Endothelial cell of coronary artery (primary cell): ENCODE measurements at places on chromosomes 4 and X. TPM values are rescaled to one million over a fixed set of nuclear protein-coding genes. Genes with fewer than 3 reads are reported as not detected.

Gene MAGEB1
- not detected in 2 replicates for total RNA-seq

Gene OSTC
- 240 and 263 TPM in 2 replicates for total RNA-seq

Gene ERCC6L
- 1.6 and 4.2 TPM in 2 replicates for total RNA-seq

Gene CYP4V2
- total RNA-seq: 1.3 and 5.2 TPM in 2 replicates

Gene TEX13B
- not detected in 2 replicates for total RNA-seq

Gene DACH2
- not detected in 2 replicates for total RNA-seq

Gene NIPAL1
- 1.0 and 1.4 TPM in 2 replicates for total RNA-seq

Gene FGF2
- 8.1 and 36.0 TPM in 2 replicates for total RNA-seq

Gene OTUD4
- 21.7 and 26.1 TPM in 2 replicates for total RNA-seq

Gene YY2
- total RNA-seq: 1.1 and 2.4 TPM in 2 replicates

Gene UGT2B17
- not detected in 2 replicates for total RNA-seq

Gene PABPC1L2B
- total RNA-seq: not detected in 2 replicates

Gene REPS2
- 1.7 and 1.8 TPM in 2 replicates for total RNA-seq

Gene PPARGC1A
- not detected in 2 replicates for total RNA-seq

Gene NAP1L2
- total RNA-seq: 0.63 and 0.85 TPM in 2 replicates

Gene FAM47E
- total RNA-seq: 0.18 and 0.28 TPM in 2 replicates

Gene ASMT
- not detected in 2 replicates for total RNA-seq

Gene CXCL5
- 0.09 and 0.19 TPM in 2 replicates for total RNA-seq

Gene CYSLTR1
- not detected in 2 replicates for total RNA-seq

Gene CFP
- total RNA-seq: 0.56 and 0.81 TPM in 2 replicates

Gene IL15
- total RNA-seq: 1.4 and 2.5 TPM in 2 replicates

Gene GYG2
- total RNA-seq: under 0.01 and 0.09 TPM in 2 replicates

Gene COL4A6
- 3.5 and 10.0 TPM in 2 replicates for total RNA-seq

Gene PABPC5
- total RNA-seq: 0.45 and 0.56 TPM in 2 replicates

Gene PAGE5
- total RNA-seq: not detected in 2 replicates

Gene NPY5R
- not detected in 2 replicates for total RNA-seq

Gene ACE2
- total RNA-seq: 0.19 TPM in 1 of 2 replicates, not detected in the other

Gene PCDH19
- total RNA-seq: 0.47 and 1.2 TPM in 2 replicates

Gene STBD1
- 2.7 and 6.1 TPM in 2 replicates for total RNA-seq

Gene SLC34A2
- not detected in 2 replicates for total RNA-seq

Gene ASIC5
- not detected in 2 replicates for total RNA-seq

Gene ARHGAP10
- total RNA-seq: 13.9 and 22.8 TPM in 2 replicates

Gene MAP7D3
- 14.2 and 17.1 TPM in 2 replicates for total RNA-seq

Gene MPP1
- total RNA-seq: 17.2 and 21.7 TPM in 2 replicates
